IPS DF 19.7 (cell line): ENCODE measurements at places on chromosomes 5 and 9.
A peak's percentile ranks its signal among the peaks of the same experiment; 100 is the strongest.

DNA sequence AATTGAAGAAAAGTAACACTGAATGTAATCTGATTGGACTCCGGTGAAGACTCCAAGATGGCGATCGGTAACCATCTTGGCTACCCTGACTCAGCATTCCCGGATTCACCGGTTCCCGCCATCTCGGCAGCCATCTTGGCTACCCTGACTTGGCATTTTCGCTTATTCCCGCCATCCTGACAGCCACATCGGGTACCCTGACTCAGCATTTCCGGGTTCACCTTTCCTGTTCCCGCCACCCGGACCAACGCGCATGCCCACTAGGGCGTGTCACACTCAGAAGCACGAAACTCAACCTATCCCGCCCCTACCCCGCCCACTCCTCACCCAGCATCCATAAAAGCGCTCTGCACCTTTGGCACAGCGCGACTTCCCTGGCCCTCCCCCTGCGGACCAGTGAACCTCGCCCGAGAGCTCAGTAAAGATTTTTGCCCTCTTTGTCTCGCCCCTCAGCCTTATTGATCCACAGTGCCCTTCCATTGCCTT is 17.2 kb downstream of the SPTLC1 start:
- peak; percentile 84 for DNase-seq

DNA sequence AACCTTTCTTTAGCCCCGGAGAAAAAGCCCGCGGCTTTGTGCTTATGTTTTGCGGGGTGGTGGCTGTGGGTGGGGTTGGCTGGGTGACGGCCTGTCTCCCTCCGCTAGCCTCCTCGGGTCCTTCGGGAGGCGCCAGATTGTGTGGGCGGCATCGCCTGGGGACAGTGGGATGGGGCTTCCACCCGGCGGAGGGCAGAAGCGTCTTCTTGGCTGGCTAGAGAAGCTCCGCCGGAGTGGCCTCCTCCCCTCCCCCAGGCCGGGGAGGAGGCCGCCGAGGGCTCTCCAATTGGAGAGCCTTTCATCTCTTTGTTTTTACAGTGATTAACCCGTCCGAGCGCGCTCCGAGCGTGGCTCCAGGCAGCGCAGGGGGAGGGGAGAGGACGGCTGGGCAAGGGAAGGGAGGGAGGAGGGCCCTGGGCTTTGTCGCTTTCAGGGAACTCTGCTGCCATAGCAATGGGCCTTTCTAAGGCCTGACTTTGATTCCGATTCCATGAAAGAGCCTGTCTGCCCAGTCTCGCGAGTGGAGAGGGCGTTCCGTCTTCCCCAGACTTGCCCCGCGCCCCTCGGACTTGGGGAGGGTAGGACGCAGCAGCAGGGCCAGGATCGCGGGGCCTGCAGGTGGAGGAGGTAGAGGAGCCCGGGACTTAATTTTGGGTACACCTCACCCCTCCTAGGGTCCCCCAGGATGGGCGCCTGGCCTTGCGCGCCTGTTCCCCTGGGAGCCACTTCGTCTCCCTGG is 36.7 kb upstream of the TIFAB start:
- no peak for DNase-seq

- no peak for DNase-seq
Observed at GRCh38 chr5:22844636-22845035, 8.5 kb downstream of the CDH12 start.

- no peak for DNase-seq
Observed at GRCh38 chr5:7245121-7245651, 150.8 kb upstream of the ADCY2 start.

- no peak for DNase-seq
Observed at GRCh38 chr9:70444904-70445303, 30.4 kb upstream of the KLF9 start.

DNA sequence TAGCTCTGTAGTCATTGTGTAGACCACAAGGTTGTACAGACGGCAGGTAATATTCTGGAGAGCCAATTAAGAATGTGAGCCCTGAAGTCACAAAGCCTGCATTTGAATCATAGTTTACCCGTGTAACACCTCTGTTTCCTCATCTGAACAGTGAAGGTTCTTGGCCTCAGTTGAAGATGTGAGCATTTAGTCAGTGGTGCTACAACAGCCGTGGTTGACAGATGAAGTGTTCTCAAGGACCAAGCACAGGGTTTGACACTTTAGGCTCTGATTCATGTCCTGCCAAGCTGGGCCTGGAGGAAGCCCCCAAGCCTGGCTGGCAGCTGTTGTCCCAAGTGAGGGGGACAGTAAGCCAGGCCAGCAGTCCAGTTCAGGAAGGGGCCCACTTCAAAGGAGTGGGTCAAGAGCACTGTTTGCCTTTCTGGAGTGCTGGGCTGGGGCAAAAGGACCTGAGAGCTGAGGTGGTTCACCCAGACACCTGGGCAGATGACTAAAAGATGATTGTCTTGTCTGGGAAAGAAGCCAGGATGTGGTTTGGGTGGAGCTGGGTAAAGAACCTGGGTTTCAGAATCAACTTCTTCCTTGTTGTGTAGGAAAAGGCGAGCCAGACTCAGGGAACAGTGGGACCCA is 20.7 kb downstream of the FAXDC2 start:
- DNase-seq, result no peak

GRCh38 chr9:104993291-104993963 is 65.5 kb upstream of the ABCA1 start:
- DNase-seq, result peak; percentile 91

GRCh38 chr9:4168526-4168925 is 131.3 kb downstream of the GLIS3 start:
- DNase-seq, result no peak

GRCh38 chr9:3397766-3398165 is 128.0 kb downstream of the RFX3 start:
- no peak for DNase-seq

DNA sequence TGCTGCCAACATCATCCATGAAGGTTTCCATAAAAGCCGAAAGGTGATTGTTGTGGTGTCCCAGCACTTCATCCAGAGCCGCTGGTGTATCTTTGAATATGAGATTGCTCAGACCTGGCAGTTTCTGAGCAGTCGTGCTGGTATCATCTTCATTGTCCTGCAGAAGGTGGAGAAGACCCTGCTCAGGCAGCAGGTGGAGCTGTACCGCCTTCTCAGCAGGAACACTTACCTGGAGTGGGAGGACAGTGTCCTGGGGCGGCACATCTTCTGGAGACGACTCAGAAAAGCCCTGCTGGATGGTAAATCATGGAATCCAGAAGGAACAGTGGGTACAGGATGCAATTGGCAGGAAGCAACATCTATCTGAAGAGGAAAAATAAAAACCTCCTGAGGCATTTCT is 10.1 kb downstream of the TLR4 start:
- no peak for DNase-seq

DNA sequence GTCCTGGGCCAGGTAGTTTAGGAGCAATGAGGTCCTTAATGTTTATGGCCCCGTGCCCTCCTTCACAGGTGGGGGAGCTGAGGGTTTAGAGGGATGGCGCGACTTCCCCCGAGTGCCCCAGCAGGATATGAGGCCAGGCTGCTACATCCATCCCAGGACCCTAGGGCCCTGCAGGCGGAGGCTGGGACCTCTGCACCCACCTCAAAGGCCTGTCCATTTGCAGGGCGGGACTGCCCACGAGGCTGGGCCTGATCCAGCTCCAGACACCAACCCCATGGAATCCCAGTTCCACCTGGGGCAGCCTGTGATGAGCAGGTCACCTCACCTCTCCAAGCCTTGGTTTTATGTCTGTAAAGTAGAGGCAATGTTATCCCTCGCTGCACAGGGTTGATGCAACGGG is 142.1 kb downstream of the RXRA start:
- no peak for DNase-seq

DNA sequence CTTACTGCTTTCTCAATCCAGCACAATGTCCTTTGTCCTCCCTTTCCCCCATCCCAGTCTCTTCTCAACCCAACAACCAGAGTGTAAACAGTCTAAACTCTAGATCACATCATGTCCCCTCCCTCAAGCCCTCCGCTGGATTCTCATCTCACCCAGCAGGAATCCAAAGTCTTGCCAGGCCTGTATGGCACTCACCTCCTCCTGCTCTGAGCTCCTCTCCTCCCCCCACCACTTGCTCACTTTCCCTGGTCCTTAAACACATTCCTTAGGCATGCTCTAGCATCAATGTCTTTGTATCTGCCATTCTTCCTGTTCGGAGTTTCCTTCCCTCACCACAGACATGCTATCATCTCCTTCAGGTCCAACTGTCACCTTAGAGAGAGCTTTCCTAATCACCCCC is 78.8 kb downstream of the NIPSNAP3B start:
- DNase-seq, result no peak

DNA sequence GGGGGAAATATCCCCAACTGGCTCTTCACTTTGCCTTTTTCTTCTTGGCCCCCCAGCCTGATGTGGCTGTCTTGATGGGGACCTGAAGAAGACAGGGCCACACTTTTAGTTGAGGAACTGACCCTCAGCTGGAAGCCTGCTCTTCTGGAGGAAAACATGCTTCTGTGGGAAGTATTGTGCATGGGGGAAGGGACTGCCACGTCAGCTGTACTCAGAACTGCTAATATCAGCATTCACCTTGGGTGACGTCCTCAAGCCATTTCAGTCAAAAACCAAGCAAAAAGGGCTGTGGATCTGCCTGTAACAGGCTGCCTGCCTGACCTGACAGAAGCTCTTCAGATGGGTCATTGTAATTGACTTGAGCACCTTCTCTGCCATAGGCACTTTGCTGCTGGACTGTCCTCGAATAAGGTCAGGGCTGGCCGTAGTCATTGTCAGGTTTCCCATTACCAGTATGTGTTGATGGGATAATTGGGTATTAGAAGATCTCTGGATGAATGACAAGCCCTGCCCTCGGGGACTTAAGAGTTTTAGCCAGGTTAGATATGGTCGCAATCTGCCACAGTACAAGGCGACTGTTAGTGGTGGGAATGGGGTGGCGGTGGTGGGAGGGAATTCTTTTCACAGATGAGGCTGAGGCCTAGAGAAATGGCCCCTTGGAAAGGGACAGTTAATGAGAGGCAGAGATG is 10.4 kb downstream of the RAI14 start:
- DNase-seq, result no peak

- no peak for DNase-seq
Observed at GRCh38 chr9:98230789-98231188, 24.7 kb downstream of the TBC1D2 start.

GRCh38 chr5:16754601-16755000 is 137.8 kb upstream of the RETREG1 start:
- no peak for DNase-seq

- no peak for DNase-seq
Observed at GRCh38 chr5:123164054-123164453, 75.0 kb downstream of the PRDM6 start.

- DNase-seq, result no peak
Observed at GRCh38 chr5:17431272-17432050, 66.6 kb upstream of the TAF11L2 start.

DNA sequence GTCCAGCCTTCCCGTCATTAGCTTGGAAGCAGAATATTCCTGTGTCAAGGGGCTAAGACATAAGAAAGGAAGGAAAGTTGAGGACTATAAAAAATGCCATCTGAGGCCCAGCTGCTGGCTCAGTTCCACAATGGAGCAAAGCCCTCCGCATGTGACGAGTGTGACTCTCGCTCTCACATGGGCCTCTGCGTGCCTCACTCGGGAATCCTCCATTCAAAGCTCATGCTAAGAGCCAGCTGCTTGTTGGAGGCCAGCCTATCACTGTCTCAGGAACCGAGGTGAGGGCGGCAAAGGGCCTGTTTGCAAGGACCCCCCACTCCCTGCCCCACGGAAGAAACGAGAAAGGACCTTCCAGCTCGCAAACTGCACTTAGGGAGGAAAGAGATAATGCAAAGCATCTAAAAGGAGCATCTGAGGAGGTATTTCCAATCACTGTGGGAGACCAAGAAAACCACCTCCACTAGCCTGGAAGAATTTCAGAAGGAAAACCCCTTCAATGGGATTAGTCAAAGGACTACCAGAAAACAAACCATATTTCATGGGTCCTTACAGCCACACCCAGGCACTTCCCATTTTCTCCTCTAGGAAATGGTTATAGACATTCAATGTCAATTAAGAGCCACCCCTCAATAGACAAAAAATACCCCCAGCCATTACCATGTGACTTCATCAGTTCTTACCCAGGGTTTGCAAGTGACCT is 95.3 kb downstream of the PRRT1B start:
- no peak for DNase-seq

DNA sequence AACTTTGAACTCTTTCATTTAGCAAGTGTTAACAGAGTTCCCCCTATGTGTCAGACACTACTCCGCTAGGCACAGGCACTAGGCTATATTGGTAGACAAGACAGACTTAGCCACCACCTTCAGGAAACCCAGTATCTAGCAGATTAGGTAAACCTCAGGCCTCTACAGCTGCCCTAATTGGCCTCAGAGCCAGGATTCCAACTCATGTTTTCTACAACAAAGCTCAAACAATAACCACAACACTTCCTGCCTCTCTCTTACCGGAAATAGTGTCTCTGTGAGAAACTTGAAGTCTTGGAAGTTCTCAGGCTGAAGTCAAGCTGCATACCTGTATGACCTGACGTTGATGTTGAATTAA is 116.6 kb upstream of the SLC44A1 start:
- no peak for DNase-seq

DNA sequence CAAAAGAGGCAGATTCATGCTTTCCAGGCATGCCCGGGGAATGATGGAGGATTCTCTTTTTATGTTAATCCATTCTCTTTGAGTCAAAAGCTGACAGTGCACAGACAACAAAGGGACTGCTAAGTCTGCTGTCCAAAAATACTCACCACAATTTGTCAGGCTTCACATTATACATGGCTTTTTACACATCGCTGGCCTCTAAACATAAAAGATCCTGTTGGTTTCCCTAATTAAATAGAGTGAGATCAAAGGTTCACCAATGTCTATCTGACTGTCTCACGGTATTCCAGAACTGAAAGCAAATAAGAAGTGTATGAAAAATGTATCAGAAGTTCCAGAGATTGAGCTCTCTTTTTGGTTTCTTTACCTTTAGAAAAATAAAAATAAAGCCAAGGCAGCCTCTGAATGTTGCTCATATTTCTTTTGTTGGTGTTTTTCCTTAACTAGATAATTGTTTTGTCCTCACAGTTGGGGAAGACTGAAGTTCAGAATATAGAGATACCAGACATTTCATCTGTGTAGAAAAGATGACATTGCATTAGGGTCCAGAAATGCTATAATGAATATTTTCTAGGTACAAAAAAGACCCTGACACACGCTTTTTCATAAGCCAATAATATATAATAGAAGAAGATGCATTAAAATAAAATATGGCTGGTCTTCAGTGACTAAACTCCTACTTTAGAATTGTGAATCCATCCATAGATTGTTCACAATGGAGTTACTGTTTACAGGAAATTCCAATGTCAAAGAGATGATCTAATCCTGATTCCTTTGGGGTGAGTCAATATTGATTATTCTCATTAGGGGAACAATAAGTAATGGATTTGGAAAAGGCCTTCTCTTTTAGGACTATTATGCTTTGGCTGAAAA is 688.2 kb upstream of the CDH6 start:
- no peak for DNase-seq

DNA sequence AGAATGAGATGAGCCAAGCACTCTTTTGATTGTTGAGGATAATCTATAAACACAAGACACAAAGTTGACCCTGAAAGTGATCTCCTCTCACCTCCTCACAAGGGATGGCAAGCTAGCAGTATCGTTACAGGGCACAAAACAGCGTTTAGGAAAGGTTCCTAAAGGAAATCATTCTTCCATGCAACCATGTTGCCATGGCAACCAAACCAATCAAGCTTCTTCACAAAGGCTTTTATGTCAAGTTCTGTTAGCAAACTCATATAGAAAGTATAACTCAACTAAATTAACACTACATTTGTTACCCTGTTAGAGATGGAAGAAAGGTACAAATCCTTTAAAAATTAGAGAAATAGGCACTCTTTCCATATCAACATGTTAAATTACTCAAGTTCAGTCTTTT is 1016.8 kb upstream of the DMAC1 start:
- DNase-seq, result peak; percentile 35
